ENCODE measurements at places on chromosomes 2 and 18. TPM values are rescaled to one million over a fixed set of nuclear protein-coding genes. Genes with fewer than 3 reads are reported as not detected.

GRCh38 chr2:231238689-231239088 is 40.3 kb downstream of the ARMC9 start:
- H3K4me3 ChIP-seq: no peak overlapping the region
- no peak for DNase-seq
- H3K27me3 ChIP-seq: no peaks in the 10 kb centered on the region

DNA sequence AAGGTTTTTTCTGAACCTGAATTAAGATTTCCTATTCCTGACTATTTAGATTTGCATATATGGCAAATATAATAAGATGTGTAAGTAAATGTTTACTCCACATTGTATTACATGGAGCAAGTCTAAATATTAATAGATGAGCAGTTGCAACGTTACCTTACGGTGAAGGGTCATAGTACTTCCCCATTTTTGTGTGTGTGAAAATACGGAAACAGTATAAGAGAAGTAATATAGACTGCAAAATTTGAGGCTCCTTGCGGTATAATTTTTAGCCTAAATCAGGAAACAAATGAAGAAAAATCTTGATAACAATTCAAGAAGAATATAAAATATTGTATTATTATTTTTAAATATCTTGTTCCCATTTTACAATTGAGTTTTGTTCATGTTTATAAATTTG is 434.2 kb downstream of the GRB14 start:
- DNase-seq: no peak
- no peaks in the 10 kb centered on the region for H3K27me3 ChIP-seq
- H3K27ac ChIP-seq: no peak overlapping the region
- no peaks in the 10 kb centered on the region for H3K4me1 ChIP-seq
- H3K4me3 ChIP-seq: no peak overlapping the region

GRCh38 chr2:49153252-49153651 is 1.1 kb downstream of the FSHR start:
- H3K27ac ChIP-seq: no peak overlapping the region
- no peak for DNase-seq
- no peak overlapping the region for H3K4me3 ChIP-seq
- no peaks in the 10 kb centered on the region for H3K27me3 ChIP-seq

The PEX13 gene
- 9.4 TPM for total RNA-seq

DNA sequence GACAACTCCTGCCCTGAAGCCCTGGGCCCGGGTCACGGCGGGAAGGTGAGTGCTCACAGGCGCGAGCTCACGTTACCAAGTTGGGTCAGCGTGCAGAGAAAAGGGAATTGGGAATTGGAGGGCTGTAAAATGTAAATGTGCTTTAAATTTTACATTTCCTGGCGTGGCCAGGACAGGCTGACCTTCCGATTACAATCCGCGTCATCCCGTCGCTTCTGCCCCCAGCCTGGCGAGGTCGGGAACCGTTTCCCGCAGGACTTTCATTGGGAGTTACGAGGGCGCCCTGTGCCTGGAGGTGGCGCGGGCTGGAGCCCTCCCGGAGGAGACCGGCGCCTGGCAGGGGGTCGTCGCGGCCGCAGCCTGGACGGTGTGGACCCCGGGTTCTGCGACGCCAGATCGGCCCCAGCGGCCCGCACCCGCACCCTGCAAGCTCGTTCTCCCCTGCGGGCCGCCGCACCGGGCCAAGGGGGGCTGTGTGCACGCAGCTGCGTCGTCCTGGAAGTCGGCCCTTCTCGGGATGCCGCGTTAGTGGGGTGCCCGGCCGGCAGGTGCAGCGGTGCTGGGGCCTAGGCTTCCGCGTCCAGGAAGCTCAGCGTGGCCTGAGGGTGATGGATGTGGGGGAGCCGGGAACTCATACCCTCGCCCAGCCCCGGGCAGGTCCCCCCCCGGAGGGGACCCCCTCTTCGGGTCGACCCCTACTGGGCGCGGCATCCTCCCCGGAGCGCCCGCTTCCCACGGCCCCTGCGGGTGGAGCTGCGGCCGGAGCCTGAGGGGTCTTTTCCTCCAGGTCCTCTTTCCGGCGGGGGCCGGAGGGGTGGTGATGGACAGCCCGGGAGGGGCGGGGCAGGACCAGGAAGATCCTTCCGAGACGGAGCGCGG is 63.9 kb downstream of the LRRFIP1 start:
- DNase-seq: no peak
- no peaks in the 10 kb centered on the region for H3K36me3 ChIP-seq
- H3K27me3 ChIP-seq: no peaks in the 10 kb centered on the region

DNA sequence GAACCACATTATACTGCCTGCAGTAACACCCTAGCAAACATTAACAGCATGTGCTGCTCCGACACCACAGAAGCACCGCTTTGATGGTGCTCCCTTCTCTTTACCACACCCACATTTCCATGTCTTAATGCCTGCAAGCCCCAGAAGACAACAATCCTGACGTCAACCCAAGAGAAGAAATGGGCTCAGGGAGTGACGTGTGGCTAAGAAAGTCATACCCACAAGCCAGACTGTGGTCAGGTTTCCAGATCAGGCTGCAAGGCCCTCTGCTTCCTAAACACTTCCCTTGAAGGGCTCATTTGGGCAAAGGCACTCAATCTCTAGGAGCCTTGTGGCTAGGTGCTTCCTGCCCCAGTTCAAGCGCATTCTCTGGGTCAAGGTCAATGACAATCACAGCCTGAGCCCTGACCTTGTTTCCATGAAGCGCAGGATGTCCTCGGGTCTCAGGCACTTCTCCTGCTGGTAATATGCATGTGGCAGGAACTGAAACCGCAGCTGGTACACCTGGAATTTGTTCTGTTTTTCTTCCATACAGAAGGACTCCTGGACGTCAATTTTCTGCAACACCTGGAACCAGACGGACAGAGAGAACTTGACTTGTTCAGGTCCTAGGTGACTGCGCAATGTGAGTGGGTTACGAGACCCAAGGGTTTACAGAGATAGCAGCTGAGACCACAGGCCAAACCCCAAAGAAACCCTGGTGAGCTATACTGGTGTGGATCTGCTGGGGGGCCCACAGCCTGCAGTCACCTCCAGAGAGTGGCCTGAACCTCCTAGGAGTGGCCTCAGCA is 67.2 kb downstream of the POLR1A start:
- DNase-seq: no peak
- H3K27ac ChIP-seq: peak overlapping the region; percentile 79
- peaks cover 27% of the 10 kb centered on the region for H3K4me1 ChIP-seq

GRCh38 chr2:161208527-161209139 is 48.4 kb downstream of the TANK start:
- no peaks in the 10 kb centered on the region for H3K27me3 ChIP-seq
- H3K4me3 ChIP-seq: no peak overlapping the region
- DNase-seq: no peak
- H3K36me3 ChIP-seq: peaks cover 3% of the 10 kb centered on the region
- H3K4me1 ChIP-seq: no peaks in the 10 kb centered on the region

DNA sequence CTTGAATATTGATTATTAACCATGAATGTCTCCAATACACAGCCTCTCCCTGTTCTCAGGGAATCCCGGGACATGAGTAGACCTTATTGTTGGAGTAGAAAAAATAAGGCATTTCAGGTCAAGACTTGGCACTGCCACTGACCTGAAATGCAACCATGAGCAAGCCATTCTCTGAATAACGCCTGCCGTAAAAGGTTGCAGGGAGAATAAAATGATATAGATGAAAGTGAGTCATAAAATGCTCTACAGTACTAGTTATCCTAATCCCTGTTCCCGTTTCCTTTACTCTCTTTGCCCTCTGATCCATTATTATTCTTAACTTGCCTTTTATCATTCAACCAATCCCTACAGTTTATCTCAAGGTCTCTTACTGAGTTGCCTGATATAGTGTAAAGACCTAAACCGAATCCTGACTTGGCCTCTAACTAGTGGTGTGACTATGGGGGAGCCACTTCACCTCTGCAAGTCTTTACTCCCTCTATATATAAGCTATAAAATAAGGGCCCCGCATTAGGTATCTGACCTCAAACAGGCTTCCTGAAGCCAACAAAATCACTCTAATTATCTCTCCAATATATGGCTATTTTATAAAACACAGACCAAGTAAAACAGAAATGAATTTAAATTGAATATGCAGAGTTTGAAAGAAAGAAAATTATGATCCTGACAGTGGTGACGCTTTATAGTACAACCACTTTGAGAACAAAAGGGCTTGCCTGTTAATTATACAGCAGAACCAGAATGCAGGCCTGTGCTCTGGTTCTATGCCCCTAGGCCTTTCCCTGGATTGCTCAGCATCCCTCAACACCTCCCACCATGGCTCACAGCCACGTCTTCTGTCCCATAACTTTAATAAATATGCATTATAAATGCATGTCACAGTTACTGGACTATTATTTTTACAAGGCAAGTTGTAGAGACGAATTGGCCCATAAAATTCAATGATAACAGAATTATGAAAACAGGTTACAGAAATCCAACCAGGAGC is 183.1 kb downstream of the STK39 start:
- no peak for DNase-seq
- no peak overlapping the region for H3K4me3 ChIP-seq
- H3K4me1 ChIP-seq: peaks cover 5% of the 10 kb centered on the region
- H3K27ac ChIP-seq: no peak overlapping the region

GRCh38 chr2:86274918-86275275 is 62.5 kb downstream of the REEP1 start:
- no peaks in the 10 kb centered on the region for H3K27me3 ChIP-seq
- no peak overlapping the region for H3K4me3 ChIP-seq
- peaks cover 5% of the 10 kb centered on the region for H3K4me1 ChIP-seq
- H3K27ac ChIP-seq: no peak overlapping the region

- no peaks in the 10 kb centered on the region for H3K27me3 ChIP-seq
- H3K27ac ChIP-seq: no peak overlapping the region
- DNase-seq: no peak
- no peaks in the 10 kb centered on the region for H3K4me1 ChIP-seq
These were observed 589.4 kb upstream of the SOX11 start for GRCh38 chr2:5102823-5103222.

The TAF1B gene
- total RNA-seq: 11.4 TPM

DNA sequence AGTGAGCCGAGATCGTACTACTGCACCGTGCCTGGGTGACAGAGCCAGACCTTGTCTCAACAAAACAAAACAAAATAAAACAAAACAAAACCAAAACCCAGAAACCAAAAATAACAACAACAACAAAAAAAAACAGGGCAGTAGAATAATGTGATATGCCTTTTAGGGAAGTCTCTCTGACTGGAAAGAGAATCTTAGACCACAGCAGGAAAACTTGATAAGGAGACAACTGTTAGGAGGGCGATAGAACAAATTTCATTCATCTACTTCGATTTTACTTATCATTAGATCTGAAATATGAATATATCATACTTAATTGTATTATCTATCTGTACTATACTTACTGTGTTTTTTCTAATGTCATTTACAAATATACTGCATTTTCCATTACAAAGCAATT is 109.0 kb upstream of the CNTNAP5 start:
- H3K36me3 ChIP-seq: no peaks in the 10 kb centered on the region
- H3K27me3 ChIP-seq: peaks cover 6% of the 10 kb centered on the region
- H3K4me1 ChIP-seq: no peaks in the 10 kb centered on the region
- no peak for DNase-seq
- H3K27ac ChIP-seq: no peak overlapping the region

The INPP5D gene
- total RNA-seq: 1.7 TPM

GRCh38 chr2:166230024-166230723 is 102.4 kb upstream of the SCN1A start:
- DNase-seq: no peak
- H3K27me3 ChIP-seq: no peaks in the 10 kb centered on the region
- peaks cover 20% of the 10 kb centered on the region for H3K4me1 ChIP-seq
- H3K4me3 ChIP-seq: no peak overlapping the region
- H3K36me3 ChIP-seq: no peaks in the 10 kb centered on the region

- DNase-seq: no peak
- H3K27ac ChIP-seq: no peak overlapping the region
- peaks cover 5% of the 10 kb centered on the region for H3K4me1 ChIP-seq
- H3K36me3 ChIP-seq: no peaks in the 10 kb centered on the region
These were observed 67.9 kb downstream of the TGOLN2 start for GRCh38 chr2:85259879-85260278.

GRCh38 chr2:128833664-128834027 is 515.0 kb upstream of the HS6ST1 start:
- H3K36me3 ChIP-seq: no peaks in the 10 kb centered on the region
- DNase-seq: no peak
- no peaks in the 10 kb centered on the region for H3K27me3 ChIP-seq

The GKN1 gene
- not detected for total RNA-seq

The ANKRD36 gene
- 10.5 TPM for total RNA-seq

Data from pancreas (tissue), 10 donors.